ENCODE measurements at places on chromosomes 4 and X.

DNA sequence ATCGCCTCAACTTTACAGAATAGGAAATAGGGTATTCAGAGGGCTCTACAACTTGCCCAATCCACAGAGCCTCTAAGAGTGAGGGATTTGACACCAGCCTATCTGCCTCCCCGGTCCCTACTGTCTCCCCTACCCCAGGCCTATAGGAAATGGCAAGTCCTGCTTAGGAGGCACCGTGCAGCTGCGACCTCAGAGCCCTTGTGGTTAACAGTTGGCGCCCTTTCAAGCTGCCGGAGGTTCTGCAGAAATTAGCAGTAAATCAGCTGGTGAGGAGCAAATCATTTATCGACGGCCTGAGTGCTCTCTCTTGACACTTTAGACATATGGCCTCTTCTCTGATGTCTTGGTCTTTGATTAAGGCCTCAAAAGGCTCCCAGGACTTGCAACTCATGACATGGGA, 96.9 kb downstream of the CLNK start:
- no peak for DNase-seq

DNA sequence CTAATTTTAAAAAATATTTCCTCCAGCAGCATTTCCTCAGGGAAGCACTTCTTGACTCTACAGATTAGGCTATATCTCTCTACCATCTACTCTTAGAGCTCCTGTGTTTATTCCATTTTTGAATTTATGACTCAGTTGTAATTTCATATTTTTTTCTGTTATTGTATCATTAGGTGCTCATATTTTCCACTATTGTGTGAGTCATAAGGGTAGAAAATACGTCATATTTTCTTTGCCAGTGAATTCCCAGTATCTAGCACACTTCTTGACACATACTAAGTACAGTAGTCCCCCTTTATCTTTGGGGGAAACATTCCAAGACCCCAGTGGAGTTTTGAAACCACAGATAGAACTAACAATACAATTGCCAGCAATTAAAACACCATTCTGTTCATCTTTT, 431.2 kb downstream of the GASK1B start:
- no peak for DNase-seq

DNA sequence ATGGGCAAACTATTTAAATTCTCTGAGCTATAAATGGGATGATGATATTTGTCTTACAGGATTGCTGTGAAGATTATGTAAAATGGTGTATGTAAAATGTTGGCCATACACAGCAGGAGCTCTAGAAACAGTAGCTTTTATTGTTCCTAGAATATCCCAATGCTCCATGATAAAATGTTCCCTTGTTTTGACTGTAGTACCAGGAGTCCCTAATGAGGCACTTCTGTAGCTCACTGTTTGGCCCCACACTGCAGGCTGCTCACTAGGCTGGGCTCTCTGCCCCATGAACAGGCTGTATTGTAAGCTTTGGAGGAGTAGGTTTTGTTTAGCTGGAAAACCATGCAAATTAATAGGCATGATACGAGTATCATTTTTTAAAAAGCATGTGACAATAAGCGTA, 3.3 kb upstream of the FGA start:
- DNase-seq, result no peak

- DNase-seq, result no peak
Measured at GRCh38 chr4:113781439-113782040, 20.0 kb upstream of the CAMK2D start.

DNA sequence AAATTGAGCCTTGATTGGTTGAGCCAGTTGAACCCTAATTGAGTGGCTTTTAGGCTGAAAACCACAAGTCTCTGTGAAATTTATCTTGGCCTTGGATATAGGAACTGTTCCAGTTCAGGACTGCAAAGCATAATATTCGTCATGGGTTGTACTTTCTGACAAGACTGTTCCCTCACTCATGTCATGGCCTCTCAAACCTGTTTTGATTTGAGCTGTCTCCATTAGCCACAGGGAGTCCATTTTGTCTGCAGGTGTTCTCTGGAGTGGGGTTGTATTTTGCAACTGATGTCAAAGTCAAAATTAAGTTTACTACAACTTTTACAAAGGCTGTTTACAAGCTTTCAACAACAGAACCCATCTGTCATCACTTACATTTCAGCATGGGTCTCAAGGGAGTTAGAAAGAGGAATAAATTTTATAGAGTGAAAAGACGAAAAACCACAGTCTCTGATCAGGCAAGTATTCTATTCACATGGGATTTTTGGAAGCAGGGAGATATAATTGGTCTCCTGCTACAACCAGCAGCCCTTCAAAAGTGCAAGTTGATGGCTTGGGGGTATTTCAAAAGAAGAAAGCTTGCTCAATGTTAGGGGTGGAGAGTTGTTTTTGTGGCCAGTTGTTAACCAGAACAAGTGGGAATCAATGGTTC, 1716.3 kb downstream of the C4orf33 start:
- DNase-seq, result no peak

GRCh38 chrX:114650351-114650750, 66.5 kb downstream of the HTR2C start:
- DNase-seq, result no peak

DNA sequence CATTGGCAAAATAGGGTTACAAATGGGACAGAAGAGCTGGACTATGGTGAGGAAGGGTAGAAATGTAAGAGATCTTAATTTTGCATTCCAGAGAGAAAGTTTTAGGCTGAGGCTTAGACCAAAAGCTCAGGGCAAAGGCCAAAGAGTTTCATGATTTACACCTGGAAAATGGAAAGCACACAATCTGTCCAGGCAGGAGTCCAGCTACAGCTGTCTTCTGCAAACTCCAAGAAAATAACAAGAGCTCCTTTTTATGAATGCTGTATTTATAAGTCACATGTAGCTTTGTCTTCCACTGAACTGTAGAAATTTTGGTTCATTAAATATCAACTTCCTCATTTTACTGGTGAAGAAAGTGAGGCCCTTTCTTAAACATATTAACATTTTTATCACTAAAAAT, 288.0 kb upstream of the ATOH1 start:
- DNase-seq, result no peak

- DNase-seq, result no peak
Measured at GRCh38 chr4:113328514-113328913, 279.1 kb downstream of the ANK2 start.

DNA sequence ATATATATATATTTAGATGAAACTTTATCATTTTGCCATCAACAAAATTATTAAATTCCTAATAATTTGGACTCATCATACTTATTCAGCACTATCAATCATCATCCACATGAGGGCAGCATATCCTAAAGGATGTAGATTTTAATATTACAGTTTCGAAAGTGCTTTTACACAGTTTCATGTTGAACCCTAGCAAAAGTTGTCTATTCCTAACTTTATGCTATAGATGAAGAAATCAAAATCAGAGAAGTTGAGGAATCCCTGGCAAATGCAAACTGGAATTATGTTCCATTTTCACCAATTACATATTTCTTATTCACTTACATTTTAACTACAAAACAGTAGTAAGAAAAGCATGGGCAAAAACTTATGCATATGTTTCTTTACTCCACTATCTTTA, 36.6 kb upstream of the UGT2A1 start:
- DNase-seq, result no peak
